ENCODE measurements at places on chromosomes 3 and 15. TPM values are rescaled to one million over a fixed set of nuclear protein-coding genes. Genes with fewer than 3 reads are reported as not detected.

DNA sequence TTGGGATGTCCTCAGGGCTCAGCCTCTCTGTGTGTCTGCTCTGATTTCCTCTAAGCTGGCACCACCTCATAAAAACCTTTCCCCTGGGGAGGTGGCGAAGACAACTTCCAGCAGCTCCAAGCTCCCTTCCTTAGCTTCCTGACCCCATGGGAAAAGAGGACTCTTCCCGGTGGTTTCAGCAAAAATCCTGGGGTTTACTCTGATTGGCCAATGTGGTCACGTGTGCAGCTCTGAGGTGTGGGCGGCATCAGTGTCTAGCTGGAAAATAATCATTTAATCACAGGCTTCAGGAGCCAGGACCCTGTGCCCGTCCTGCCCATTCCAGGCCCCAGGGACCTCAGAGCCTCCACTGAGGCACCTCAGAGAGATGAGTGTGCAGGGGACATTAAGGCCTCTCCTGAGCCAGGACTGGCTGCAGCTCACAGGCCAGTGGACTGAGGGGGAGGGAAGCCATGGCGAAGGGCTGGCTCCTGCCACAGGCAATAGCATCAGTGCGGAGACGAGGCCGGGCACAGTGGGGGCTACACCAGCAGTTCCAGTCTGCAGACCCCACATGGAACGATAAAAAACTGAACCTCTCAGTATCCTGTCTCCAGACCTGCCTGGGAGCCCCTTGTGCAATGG, 104.1 kb downstream of the TPRA1 start:
- DNase-seq = no peak

Gene PLA2G4E
- total RNA-seq = not detected

Gene PFKFB4
- 1.0 TPM for total RNA-seq

Gene MESP2
- not detected for total RNA-seq

- DNase-seq = no peak
Observed at GRCh38 chr3:26099692-26100091, 309.8 kb downstream of the OXSM start.

Gene SLC22A13
- 0.29 TPM for total RNA-seq

Gene FGF12
- 0.87 TPM for total RNA-seq
